ENCODE measurements at places on chromosomes 5 and 9.

GRCh38 chr5:102511666-102512065 is 12.9 kb upstream of the SLCO6A1 start:
- no peak for DNase-seq

- no peak for DNase-seq
Measured at GRCh38 chr9:126515001-126515872, 98.5 kb upstream of the LMX1B start.

GRCh38 chr9:131627648-131628458 is 82.5 kb downstream of the PRRT1B start:
- DNase-seq = no peak

DNA sequence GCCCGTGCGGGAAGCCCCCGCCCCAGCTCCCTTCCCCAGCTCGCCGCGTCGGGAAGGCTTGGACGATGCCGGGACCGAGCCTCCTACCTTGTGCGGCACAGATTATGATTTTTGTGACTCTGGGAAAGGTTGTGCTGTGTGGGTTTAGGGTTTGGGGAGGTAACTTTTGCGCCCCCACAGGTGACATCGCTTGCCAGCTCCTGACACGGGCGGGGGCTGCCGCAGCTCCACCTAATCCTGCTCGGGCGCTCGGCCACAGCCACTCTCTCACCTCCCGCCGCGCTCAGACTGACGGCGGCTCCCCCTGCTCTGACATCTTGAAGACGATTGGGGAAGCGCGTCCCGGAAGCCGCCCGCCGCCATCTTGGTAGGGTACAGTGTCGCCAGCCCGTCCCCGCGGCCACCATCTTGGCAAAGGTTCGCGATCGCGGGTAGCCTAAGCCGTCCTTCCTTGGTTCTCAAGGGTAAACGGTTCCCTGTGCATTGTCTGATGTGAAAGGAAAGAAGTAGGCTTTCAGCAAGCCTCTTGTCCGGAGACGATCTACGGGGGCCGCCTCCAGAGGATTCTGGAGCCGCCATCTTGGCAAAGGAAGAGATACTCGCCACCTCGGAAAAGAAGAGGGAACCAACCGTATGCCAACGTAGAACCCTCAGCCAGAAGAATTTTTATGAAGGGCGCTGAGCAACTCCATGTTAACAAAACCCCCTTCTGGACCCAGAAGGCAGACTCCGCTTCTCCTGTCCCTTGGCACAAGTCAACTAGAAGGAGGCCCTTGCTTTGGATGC is 1.8 kb upstream of the NR3C1 start:
- no peak for DNase-seq

DNA sequence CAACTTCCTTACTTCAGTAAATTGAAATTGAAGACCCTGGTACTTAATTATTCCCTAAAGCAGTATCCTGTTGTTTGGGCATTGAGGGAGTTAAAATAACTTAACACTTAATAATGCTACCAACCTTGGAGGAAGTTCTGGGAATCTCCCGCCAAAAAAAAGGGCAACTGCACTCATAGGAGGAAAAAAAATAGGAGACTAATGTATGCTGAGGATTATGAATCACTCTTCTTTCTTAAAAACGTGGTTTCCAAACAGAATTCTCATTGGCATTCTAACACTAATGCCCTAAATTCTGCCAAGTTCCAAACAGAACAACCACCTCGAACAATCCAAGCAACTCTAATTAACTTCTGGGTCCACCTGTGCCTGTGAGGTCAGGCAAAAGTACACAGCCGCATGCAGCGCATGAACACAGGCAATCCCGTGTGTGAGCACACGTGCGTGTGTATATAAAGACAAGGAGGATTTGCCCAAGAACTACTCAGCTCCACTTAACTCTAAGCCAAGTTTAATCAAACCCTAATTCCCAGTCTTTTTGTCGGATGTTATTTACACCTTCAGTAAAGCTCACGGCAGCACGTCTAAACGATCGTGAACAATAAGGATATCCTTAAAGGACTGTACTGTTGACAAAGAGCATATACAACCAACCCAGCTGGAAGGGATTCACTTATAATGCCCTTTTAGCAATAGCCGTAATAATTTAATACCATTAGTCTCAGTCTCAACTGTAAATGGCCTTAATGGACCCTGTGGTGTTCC is 78.4 kb downstream of the EBF1 start:
- no peak for DNase-seq

- DNase-seq = no peak
Measured at GRCh38 chr9:4596165-4596922, 65.8 kb upstream of the PLPP6 start.

- no peak for DNase-seq
Measured at GRCh38 chr5:151012862-151013261, 7.5 kb upstream of the GPX3 start.

- no peak for DNase-seq
Measured at GRCh38 chr9:109452761-109453160, 45.3 kb downstream of the PTPN3 start.

DNA sequence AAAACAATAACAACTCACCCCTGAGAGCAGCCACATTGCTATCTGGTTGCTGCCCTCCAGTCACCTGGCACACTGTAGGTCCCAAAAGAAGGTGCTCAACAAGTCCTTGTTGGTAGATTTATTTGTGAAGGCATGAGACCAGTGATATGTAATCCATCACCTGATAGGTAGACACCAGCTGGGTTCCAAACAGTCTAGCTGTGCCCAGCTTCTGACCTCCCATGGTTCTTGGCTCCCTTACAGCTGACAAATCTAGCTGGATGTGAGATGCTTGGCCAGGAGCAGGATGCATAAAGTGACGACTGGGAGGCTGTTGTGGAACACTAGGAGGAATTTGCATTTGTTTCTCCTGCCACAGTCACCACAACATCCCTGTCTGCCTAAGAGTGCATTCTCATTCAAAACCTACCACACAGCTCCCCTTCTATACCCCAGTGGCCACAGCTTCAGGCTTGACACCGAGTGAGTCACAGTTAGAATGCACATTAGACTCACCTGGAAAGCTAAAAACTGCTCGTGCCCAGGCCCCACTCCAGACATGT is 7.8 kb upstream of the VLDLR start:
- DNase-seq = no peak

Measured in HFF-Myc (cell line).